Lung microvascular endothelial cell (primary cell): ENCODE measurements at places on chromosomes 7 and 10. TPM values are rescaled to one million over a fixed set of nuclear protein-coding genes. Genes with fewer than 3 reads are reported as not detected.

Gene SRRM3
- total RNA-seq: 1.5 and 3.0 TPM in 2 replicates

Gene ANKRD7
- total RNA-seq: 0.22 and 0.40 TPM in 2 replicates

Gene GRID2IP
- total RNA-seq: under 0.01 TPM in 2 replicates

Gene AQP1
- 1.4 and 1.7 TPM in 2 replicates for total RNA-seq

Gene NRAP
- not detected in 2 replicates for total RNA-seq

Gene RTKN2
- under 0.01 TPM in 2 replicates for total RNA-seq

Gene RARRES2
- 0.22 and 2.8 TPM in 2 replicates for total RNA-seq

Gene SFMBT2
- 0.65 and 1.6 TPM in 2 replicates for total RNA-seq

Gene TDRD1
- total RNA-seq: not detected in 2 replicates

Gene TACR2
- 0.60 TPM in 1 of 2 replicates, not detected in the other for total RNA-seq

Gene ODAD2
- 0.44 and 0.60 TPM in 2 replicates for total RNA-seq

Gene AFAP1L2
- under 0.01 TPM in 2 replicates for total RNA-seq

Gene EBLN1
- total RNA-seq: not detected in 2 replicates

Gene GDI2
- total RNA-seq: 356 and 386 TPM in 2 replicates
